Activated T-helper 1 cell treated with anti-CD3 and anti-CD28 coated beads, Interleukin-12 subunit alpha, Interleukin-12 subunit beta, Interleukin-2, Interleukin-4 antibody, amounts not matched to agents 30 ng/mL and 10 ng/mL and 1 ng/mL, durations not matched to agents 14 hours and 24 hours and 36 hours (primary cell): ENCODE measurements at places on chromosomes 16 and 17. TPM values are rescaled to one million over a fixed set of nuclear protein-coding genes. Genes with fewer than 3 reads are reported as not detected.
A peak's percentile ranks its signal among the peaks of the same experiment; 100 is the strongest.

DNA sequence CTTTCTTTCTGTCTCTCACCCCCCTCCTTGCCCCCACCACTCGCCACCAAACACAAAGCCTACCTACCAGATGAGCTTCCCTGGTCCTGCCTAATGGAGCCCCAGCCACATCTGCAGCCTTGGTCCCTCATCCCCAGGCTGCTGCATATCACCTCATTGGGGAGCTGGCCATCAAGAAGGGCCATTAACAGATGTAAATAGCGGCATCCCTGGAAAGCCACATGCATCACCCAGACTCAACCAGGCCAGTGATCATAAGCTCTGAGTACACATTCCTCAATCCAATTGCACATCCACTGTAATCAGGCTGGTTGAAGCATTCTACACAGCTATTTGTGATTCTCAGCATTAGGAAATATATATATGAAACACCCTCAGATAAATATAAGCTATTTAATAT is 211.7 kb upstream of the C17orf78 start:
- no peak overlapping the region for H3K4me3 ChIP-seq
- DNase-seq = no peak
- no peaks in the 10 kb centered on the region for H3K4me1 ChIP-seq
- H3K27ac ChIP-seq = no peak overlapping the region

ALDH3A1 gene
- not detected in 2 replicates for total RNA-seq

GRCh38 chr17:6912110-6913051 is 80.9 kb upstream of the TEKT1 start:
- no peak overlapping the region for H3K4me3 ChIP-seq
- H3K4me1 ChIP-seq = peaks cover 33% of the 10 kb centered on the region
- H3K36me3 ChIP-seq = no peaks in the 10 kb centered on the region
- H3K27ac ChIP-seq = no peak overlapping the region

DNA sequence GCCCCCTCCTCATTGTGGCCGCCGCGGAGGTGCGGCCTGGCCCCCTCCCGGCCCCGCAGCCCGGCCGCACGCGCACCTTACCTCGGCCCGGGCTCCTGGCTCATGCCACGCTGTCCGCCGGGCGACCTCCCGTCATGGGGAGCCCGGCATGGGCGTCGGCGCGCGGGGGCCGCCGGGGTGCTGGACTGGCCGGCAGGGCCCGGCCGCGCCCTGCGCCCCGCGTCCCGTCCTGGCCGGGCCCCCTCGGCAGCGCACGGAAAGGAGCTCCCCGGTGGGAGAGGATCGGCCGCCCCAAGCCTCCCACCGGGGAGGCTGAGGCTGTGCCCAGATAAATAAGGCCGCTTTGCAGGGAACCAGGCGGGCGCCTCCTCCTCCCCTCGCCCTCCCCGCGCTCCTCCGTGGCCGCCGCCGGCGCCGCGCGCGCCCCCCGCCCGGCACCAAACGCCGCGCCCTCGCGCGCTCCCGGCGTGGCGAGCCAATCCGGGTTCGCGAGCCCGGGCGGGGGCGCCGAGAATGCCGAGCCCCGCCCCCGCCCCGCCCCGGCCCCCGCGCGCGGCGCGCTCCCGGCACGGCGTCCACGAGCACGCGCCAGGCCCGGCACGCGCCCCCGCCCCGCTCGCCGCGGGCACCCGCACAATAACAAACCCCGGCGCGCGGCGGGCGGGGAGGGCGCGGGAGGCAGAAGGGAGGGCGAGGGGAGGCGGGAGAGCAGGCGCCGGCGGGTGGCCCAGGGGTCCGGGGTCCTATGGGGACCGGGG is at the start of gene FBXL16:
FBXL16 (minus strand) TSS at position 371 of the 758 bp plus-strand sequence. CDS start 8,396 bp downstream, outside the sequence.
- H3K4me1 ChIP-seq = no peaks in the 10 kb centered on the region
- H3K27me3 ChIP-seq = peaks cover 46% of the 10 kb centered on the region
- no peak for DNase-seq
- H3K27ac ChIP-seq = no peak within 1 kb of the TSS

DNA sequence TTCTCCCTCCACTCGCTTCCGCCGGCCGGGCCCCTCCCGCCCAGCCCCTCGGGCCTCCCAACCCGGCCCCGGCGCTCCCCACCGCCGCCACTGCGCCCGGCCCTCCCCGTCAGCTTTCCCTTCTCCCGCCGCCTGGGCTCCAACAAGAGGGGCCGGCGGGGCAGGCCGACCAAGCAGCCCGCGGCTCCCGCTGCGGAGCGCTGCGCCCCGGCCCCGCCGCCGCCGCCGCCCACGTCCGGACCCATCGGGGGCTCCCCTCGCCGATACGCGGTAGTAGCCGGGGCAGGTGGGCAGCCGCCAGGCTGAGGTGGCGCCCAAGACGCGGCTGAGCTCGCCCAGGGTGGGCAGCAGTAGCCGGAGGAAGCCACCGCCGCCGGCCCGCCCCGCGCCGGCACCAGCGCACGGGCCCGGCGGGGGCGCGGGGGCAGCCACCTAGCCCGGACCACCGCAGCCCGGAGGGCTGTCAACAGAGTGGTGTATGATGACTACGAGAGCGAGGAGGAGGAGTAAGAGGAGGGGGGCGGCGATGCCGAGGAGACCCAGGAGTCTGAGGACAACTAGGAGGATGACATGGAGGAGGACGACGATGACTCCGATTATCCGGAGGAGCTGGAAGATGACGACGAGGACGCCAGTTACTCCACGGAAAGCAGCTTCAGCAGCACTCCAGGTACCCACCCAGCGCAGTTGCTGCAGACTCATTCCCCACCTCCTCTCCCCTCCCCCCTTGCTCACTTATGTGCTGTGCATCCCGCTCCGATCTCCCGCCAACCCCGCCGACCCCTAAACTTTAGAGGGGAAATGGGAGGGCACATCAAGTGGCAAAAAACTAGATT is 498 bp downstream of the LRRC37B start:
- peak; percentile 37 for DNase-seq
- peaks cover 41% of the 10 kb centered on the region for H3K4me1 ChIP-seq
- H3K27ac ChIP-seq = peak overlapping the region; percentile 90
- H3K27me3 ChIP-seq = no peaks in the 10 kb centered on the region
- H3K4me3 ChIP-seq = peak overlapping the region; percentile 93

KRTAP2-1 gene
- not detected in 2 replicates for total RNA-seq
